ENCODE measurements at places on chromosomes 11 and 22.

GRCh38 chr22:46300491-46300890 is 3.8 kb downstream of the GTSE1 start:
- DNase-seq = no peak

DNA sequence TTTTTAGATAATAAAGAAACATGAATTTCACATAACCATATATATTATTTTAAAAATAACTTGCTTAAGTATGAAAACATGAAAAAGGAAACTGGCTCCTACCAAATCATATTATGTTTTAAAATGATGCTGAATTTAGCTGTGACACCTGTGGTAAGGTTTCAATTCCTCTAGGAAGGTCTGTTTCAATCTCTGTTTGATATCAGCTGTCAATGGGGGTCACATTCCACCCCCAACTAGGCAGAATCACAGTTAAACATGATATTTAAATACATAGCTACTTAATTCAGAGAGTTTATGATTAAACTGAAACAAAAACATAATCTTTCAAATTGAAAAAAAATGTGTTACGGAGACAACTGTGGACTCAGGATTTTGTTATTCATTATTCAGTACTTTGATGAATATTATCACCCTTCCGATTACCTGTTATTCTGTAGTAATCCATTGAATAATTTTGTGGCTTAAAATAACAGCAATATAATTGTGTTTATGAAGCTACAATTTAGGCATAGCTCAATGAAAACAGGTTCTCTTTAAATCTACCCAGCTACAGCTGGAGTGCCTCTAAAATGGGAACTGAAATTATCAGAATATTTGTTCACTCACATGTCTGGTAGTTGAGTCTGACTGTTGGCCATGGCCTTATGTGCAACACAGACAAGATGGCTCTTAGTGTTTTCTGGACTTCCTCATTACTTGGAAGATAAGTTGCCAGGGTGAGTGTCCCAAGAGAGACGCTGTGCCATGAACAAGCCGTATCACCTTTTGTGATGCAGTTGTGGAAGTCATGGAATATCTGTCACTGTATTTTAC is 244.6 kb upstream of the ANO3 start:
- no peak for DNase-seq

GRCh38 chr11:113238721-113239120 is 75.7 kb upstream of the TTC12 start:
- DNase-seq = no peak

GRCh38 chr11:74417379-74417804 is 19.2 kb upstream of the PGM2L1 start:
- DNase-seq = no peak

DNA sequence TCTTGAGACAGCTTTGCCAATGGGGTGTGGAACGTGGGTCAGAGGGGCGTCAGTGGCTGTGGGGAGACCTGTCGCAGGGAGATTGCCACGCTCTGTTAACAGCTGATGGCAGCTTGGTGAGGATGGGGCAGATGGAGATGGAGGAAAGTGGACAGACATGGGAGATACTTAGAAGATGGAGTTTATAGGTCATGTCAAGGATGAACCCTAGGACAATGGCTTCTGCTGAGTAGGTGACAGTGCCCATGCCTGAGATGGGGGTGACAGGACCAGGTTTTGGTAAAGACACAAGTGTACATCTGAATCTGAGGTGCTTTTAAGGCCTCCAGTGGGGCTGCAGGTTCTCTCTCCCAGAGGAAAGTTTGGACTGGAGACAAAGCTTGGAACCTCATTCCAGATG is 51.5 kb upstream of the ACCSL start:
- no peak for DNase-seq

DNA sequence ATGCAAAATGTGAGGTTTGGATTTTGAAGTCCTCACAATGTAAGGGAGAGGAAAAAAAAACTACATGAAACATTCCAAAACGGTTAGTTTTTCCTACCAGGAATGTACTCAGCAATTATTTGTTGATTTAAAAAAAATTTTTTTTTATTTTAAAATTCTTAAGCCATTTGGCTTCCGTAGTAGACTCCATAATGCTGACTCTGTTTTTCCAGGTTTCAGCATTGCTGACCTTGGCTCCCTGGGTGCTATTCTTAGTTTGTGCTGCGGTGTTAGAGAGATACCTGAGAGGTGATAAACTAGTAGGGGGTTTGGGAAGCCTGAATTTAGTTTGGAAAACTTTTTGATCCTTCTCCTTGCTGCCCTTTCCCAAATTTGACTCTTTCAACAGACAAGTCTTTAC is 10.6 kb downstream of the STT3A start:
- DNase-seq = no peak

GRCh38 chr11:75532200-75533048 is 6.7 kb upstream of the GDPD5 start:
- DNase-seq = peak; percentile 88

DNA sequence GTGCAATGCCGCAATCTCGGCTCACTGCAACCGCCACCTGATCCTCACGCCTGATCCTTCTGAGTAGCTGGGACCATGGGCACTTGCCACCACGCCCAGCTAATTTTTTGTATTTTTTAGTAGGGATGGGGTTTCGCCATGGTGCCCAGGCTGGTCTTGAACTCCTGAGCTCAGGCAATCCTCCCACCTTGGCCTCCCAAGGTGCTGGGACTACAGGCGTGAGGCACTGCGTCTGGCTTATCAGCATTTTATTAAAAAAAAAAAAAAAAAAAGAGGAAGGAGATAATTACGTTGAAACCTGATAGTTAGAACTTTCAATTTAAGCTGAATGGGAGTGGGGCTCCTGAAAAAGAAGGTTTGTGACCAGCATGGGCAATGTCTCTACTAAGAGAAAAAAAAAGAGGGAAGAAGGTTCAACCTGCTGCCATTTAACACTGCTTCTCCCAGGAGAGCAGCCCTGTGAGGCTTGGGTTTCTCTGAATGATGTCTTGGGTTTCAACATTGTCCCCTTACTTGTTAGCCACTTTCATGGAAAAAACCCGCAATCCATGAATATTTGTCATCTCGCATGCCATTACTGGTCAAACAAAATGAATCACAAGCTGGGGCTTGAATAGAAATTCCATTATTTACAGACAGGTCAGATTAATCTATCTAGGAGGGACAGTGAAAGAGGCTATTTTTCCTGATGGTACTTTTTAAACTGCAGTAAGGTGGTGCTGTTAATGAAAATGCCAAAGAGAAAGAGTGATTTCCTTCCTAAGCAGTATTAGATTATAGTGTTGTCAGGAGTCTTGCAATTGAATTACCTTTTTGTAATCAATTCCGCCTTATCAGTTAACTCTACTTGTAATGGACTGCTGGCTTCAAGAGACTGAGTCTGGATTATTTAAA is 72.5 kb downstream of the PACS1 start:
- no peak for DNase-seq

- no peak for DNase-seq
These were observed 806 bp upstream of the SAAL1 start for GRCh38 chr11:18106688-18107087.

DNA sequence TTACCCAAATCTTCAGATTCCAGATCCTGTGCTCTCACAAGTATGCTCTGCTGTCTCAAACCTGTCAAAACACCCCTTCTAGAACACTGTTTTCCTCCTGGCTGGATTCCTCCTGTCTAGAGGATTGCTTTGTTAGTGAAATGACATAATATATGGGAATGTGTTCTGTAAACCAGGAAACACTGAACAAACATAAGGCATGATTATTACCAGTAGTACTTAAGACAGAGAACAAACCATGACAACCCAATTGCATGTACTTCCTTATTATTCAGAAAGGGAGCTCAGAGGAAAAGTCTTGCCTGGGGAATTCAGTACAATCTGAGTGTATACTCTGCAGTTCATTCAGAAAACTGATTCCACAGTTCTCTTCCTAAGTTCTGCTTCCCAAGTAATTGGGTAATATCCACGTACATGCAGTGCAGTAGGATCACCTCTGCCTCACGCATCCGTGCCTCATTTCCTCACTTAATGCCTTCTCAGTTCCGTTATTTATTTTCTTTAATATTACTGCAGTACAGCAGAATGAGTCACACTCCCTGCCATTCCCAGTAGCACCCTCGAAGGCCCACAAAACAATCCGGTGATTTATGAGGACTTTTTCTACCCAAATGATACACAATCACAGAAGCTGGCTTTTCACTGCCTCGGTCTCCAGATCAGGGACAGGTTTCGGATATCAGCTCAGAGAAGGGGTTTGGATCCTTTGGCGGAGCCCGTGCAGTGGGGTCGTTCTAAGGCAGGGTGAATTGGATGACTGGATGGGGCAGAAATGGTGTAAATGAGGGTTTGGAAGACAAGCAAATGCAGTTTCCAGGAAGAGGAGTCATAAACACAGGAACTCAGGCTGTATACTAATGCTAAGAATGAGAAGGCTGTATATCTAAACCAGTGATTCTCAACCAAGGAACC is 896.9 kb downstream of the KCNA4 start:
- DNase-seq = no peak

- DNase-seq = no peak
These were observed 372.1 kb downstream of the FAT3 start for GRCh38 chr11:92596596-92597317.

GRCh38 chr11:32838505-32839274 is 9.0 kb downstream of the PRRG4 start:
- no peak for DNase-seq
